ENCODE measurements at places on chromosomes 3 and 15.

GRCh38 chr3:74089814-74090213 lies 465.1 kb upstream of the PDZRN3 start:
- DNase-seq: no peak

GRCh38 chr3:115052906-115053305 lies 94.2 kb downstream of the ZBTB20 start:
- no peak for DNase-seq

GRCh38 chr3:128617270-128617556 lies 33.4 kb downstream of the RPN1 start:
- DNase-seq: no peak

DNA sequence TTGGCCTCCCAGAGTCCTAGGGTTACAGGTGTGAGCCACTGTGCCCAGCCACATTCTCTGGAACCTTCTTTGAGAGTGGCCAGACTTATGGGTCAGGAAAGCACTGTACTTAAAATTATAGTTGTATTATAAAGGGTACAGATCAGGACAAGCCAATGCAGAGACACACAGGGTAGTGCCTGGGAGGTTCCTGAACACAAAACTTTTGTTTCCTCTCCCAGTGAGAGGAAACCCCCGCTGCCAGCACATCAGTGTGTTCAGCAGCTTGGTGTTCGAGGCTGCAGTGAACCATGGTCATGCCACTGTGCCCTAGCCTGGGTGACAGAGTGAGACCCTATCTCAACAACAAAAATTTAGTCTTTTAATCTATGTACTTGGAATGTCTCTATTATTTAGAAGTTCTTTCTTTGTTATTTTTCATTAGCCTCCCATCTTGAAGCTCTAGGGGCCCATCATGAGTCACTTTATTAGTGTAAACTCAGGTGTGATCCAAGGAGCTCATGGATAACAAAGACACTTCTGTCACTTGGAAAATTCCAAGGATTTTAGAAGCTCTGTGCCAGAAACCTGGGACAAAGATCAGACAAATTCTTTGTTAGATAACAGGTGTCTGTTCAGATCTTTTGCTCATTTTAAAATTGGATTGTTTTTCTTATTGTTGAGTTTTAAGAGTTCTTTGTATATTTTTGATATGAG lies 7.8 kb downstream of the BLOC1S6 start:
- DNase-seq: no peak

DNA sequence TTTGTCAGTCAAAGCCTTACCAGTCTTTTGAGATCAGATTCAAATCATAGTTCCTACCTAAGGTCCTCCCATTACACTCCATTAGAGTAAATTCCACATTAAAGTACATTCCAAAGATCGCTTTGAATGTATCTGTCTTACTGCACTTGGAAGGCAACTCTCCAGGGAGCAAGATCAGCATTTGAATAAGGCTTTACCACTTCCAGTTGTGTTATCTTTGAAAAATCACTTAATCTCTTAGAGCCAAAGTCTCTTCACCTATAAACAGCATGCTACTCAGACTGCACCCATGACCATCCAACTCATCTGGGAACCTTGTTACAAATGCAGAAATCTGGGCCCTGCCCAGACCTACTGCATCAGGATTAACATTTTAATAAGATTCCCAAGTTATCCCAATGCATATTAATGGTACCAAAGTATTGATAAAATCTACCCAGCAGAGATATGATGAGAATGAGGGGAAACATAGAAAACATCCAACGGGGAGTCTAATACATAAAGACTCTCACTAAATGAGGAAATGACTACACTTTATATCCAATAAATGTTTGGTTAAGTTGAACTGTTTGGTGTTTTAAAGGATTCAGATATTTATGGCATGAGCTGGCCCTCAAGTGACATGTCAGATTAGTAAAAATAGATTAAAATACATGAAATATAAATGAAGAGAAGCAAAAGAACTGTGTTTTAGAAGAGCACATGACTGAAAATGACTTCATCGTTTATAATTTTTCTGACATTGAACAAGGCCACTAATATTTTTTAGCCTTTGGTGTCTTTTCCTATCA lies 75.9 kb downstream of the TNIK start:
- DNase-seq: no peak

DNA sequence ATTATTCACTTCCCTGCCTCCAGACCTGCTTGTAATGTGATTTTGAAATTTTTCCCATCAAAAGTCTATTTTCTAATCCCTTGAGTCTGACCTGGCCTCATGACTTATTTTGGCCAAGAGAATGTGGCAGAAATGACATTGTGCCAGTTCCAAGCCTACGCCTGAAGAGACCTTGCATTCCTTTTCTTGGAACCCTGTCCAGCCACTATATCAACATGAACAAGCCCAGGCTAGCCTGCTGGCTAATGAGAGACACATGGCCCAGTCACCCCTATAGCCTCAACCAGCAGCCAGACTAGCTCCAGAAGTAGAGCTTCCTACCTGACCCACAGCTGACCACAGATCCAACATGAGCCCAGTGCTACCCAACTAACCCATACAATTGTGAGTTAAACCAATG lies 121.1 kb upstream of the ACP3 start:
- no peak for DNase-seq

DNA sequence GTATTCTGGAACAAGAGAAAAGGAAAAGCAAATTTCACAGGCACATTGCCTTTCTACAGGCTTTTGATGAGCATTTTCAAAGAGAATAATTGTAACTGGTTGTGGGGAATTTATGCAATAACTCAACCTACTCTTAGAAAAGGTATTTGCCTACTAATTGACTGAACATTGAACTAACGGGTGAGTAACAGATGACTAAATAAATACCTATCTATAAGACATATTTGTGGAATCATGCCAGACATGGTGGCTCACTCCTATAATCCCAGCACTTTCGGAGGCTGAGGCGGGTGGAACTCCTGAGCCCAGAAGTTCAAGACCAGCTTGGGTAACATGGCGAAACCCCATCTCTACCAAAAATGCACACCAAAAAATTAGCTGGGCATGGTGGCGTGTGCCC lies 367.7 kb downstream of the CGGBP1 start:
- no peak for DNase-seq

DNA sequence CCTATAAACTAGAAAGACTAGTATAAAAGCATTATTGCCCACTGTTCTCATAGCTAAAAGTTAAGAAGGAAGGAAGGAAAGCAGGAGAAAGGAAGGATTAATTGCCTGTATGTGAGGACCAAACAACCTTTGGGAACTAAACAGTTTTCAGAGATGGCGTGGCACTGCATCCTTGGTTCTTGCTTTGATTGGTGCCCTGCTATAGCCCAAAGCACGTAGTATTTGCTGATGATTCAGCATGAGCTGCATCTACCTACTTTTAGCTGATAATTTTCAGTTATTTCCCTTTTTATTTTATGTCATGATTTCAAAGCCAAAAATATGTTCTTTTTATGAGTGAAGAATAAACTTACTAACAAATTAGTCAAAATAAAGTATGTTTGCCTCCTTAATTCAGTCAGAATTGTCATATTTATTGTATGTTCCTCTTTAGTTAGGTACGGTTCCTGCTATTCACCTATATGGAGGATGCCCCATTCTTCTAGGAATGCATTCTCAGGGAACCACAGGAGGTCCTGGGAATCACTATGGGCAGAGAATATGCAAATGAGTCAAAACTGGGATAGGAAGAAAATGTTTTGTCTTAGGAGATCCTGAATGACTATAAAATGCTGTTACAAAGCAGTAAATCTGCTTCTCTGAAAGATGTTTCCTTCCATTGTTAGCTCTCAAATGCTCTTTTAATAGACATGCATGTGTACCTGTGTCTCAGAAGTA lies 65.4 kb upstream of the THSD4 start:
- DNase-seq: no peak

DNA sequence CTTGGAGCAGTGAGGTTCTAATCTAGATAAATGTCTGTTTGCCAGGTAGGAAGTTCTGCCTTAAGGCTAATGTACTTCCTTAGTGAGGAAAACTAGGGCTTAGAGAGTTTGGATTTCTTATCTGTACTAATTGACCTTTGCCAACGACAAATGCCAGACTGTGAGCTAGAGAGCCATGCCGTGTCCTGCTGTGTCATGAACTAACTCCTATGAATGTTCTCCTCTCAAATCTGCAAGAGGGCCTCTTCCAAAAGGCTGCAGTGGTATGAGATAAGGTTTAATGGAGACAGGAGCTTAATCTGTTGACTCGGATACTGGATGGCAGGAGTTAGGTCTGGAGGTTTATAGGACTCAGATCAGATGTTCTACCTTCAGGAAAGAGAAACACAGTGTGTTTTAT lies 524.9 kb downstream of the NTRK3 start:
- no peak for DNase-seq

DNA sequence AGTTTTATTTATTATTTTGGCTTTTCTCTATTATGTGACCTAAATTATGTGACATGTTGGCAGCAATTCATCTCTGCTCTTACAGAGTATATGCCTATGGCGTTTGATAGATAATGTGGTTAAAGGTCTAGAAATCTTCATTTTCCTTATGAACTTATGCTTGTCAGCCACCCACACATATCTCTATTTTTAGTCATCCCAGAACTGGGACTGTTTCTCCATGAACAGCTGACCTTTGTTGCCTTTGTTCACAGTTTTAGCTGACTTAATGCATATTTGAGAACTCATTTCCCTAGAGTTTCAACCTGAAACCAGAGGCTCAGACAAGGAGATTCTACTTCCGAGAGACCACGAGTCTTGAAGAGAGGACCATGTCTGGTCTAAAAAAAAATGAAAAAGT lies 176.5 kb downstream of the RAP2B start:
- DNase-seq: no peak

- peak; percentile 75 for DNase-seq
Observed at GRCh38 chr15:90903733-90904536, 833 bp downstream of the MAN2A2 start.

GRCh38 chr3:160049038-160049437 lies 60.4 kb downstream of the IL12A start:
- no peak for DNase-seq

GRCh38 chr3:129549006-129549800 lies 6.2 kb downstream of the H1-8 start:
- DNase-seq: no peak

DNA sequence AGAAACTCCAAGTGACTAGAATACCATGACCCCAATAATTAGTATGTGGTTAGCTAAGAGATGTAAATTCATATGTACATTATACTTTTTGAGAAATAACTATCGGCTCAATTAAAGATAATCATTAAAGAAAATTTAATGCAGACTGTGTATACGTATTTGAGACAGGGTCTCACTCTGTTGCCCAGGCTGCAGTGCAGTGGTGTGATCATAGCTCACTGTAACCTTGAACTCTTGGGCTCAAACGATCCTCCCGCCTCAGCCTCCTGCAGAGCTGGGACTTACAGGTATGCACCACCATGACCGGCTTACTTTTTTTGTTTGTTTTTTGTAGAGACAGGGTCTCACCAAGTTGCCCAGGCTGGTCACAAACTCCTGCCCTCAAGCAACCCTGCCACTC lies 8.7 kb upstream of the CSTA start:
- DNase-seq: no peak

GRCh38 chr15:69132977-69133861 lies 27.2 kb upstream of the GLCE start:
- DNase-seq: peak; percentile 57

DNA sequence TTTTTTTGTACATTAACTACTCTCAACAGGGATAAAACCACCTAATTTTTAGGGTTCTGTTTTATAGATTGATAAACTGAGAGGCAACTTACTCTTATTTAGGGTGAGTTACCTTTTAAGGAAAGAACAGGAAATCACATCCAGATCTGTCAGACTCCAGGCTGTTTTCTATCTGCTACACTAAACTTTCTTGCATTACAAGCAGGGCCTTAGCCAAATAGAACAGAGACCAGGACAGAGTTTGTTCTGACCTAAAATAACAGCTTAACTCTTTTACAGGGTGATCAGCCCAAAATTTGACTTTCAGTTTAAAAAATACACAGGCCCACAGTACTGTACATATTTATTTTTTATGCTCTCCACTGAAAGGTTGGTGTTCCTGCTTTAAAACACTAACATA lies 38.6 kb downstream of the SGO1 start:
- DNase-seq: no peak

- DNase-seq: no peak
Observed at GRCh38 chr3:151275091-151275490, 3.3 kb downstream of the P2RY14 start.

- no peak for DNase-seq
Observed at GRCh38 chr3:31652296-31652695, 119.6 kb downstream of the STT3B start.

DNA sequence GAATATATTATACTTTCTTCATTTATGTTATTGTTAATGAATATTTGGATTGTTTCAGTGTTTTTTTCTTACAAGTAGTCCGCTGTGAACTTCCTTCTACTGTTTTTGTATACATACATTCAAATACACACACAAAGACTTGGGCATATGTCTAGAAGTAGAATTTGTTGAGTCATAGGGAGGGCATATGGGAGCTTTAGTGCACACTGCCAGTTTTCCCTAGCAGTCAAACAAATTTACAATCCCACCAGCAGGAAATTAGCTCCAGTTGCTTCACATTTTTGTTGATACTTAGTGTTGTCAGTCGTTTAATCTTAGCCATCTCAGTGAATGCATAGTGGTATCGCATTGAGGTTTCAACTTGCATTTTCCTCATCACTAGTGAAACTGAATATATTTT lies 492.3 kb downstream of the DIPK2A start:
- no peak for DNase-seq

DNA sequence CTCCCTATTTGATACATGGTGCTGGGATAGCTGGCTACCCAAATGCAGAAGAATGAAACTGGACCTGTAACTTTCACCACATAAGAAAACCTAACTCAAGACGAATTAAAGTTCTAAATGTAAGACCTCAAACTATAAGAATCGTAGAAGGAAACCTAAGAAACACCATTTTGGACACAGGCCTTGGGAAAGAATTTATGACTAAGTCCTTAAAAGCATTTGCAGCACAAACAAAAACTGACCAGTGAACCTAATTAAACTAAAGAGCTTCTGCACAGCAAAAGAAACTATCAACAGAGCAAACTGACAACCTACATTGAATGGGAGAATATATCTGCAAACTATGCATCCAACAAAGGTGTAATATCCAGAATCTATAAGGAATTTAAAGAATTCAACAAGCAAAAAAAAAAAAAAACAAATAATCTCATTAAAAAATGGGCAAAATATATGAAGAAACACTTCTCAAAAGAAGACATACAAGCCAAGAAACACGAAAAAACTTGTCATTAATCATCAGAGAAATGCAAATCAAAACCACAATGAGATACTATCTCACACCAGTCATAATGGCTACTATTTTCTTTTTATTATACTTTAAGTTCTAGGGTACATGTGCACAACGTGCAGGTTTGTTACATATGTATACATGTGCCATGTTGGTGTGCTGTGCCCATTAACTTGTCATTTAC lies 37.0 kb downstream of the HDGFL3 start:
- no peak for DNase-seq
